Kidney (tissue), 22 donors: ENCODE measurements at places on chromosomes 3 and 15. TPM values are rescaled to one million over a fixed set of nuclear protein-coding genes. Genes with fewer than 3 reads are reported as not detected.

GRCh38 chr3:133966954-133967353 lies 62.8 kb downstream of the SLCO2A1 start:
- no peaks in the 10 kb centered on the region for H3K27me3 ChIP-seq
- DNase-seq, result no peak
- H3K36me3 ChIP-seq, result no peaks in the 10 kb centered on the region
- no peak overlapping the region for H3K27ac ChIP-seq

GRCh38 chr3:191634902-191635301 lies 173.9 kb downstream of the PYDC2 start:
- H3K4me1 ChIP-seq, result no peaks in the 10 kb centered on the region
- H3K4me3 ChIP-seq, result no peak overlapping the region
- DNase-seq, result no peak

- DNase-seq, result no peak
- H3K27me3 ChIP-seq, result no peaks in the 10 kb centered on the region
- H3K4me1 ChIP-seq, result no peaks in the 10 kb centered on the region
- H3K4me3 ChIP-seq, result no peak overlapping the region
- no peak overlapping the region for H3K27ac ChIP-seq
Measured at GRCh38 chr3:171508676-171509075, 48.5 kb upstream of the TNIK start.

GRCh38 chr15:100878648-100879047 lies 983 bp upstream of the ALDH1A3 start:
- no peak overlapping the region for H3K27ac ChIP-seq
- H3K4me3 ChIP-seq, result no peak overlapping the region
- peak; percentile 35 for DNase-seq
- no peaks in the 10 kb centered on the region for H3K36me3 ChIP-seq
- no peaks in the 10 kb centered on the region for H3K4me1 ChIP-seq

- H3K27ac ChIP-seq, result no peak overlapping the region
- peaks cover 4% of the 10 kb centered on the region for H3K36me3 ChIP-seq
- no peaks in the 10 kb centered on the region for H3K4me1 ChIP-seq
- H3K27me3 ChIP-seq, result no peaks in the 10 kb centered on the region
- DNase-seq, result no peak
Measured at GRCh38 chr15:72758182-72758581, 25.4 kb downstream of the ADPGK start.

CTXN2 gene
- total RNA-seq, result 0.06 TPM

MEX3B gene
- 0.91 TPM for total RNA-seq

GRCh38 chr15:48962662-48963523 lies 826 bp downstream of the SHC4 start:
- H3K36me3 ChIP-seq, result no peaks in the 10 kb centered on the region
- H3K27ac ChIP-seq, result no peak overlapping the region
- H3K4me1 ChIP-seq, result peaks cover 9% of the 10 kb centered on the region

DIPK2A gene
- 15.5 TPM for total RNA-seq

REC114 gene
- not detected for total RNA-seq

GRCh38 chr3:143287403-143287802 lies 167.8 kb downstream of the CHST2 start:
- no peaks in the 10 kb centered on the region for H3K27me3 ChIP-seq
- H3K4me3 ChIP-seq, result no peak overlapping the region
- no peaks in the 10 kb centered on the region for H3K36me3 ChIP-seq

DNA sequence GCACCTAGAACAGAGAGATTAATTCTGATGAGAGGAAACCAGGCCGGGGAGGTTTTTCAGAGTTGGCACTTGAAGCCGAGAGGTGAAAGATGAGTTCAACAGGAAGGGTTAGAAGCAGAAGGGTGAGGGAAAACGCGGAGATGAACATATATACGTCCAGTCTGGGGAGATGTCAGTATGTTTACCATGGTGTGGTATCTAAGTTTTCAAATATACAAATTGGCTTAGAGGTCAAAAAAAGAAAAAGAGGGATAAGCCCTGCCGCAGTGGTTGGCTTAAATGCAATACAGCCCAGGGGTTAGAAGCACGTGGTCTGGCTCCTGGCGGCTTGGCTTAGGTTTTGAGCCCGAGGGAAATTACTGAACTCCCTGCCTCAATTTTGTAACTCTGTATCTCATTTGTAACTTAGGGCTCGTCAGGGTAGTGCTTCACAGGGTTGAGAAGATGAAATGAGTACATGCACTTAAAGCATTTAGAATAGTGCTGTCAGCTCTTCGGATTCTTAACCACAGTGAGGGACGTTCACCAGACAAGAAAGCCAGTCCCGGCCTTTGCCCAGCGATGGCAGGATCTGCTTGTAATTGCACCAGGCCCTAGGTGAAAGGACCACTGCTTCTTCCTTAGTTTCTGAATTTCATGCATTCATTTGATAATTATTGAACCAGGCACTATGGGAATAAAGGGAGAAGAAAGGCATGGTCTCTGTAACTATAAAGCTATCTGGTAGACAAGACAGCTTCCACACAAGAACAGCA lies 6.4 kb downstream of the HES1 start:
- no peaks in the 10 kb centered on the region for H3K27me3 ChIP-seq
- peaks cover 5% of the 10 kb centered on the region for H3K36me3 ChIP-seq
- no peak for DNase-seq
- peaks cover 4% of the 10 kb centered on the region for H3K4me1 ChIP-seq

DNA sequence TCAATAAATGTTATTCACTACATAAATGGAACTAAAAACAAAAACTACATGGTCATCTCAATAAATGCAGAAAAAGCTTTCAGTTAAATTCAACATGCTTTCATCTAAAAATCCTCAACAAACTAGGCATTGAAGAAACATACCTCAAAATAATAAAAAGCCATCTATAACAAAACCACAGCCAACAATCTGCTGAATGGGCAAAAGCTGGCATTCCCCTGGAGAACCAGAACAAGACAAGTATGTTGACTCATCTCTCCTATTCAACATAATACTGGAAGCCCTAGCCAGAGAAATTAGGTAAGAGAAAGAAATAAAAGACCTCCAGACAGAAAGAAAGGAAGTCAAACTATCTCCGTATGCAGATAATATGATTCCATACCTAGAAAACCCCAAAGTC lies 759.9 kb downstream of the EPHA3 start:
- H3K27ac ChIP-seq, result no peak overlapping the region
- no peaks in the 10 kb centered on the region for H3K36me3 ChIP-seq
- H3K4me3 ChIP-seq, result no peak overlapping the region
- no peak for DNase-seq

DNA sequence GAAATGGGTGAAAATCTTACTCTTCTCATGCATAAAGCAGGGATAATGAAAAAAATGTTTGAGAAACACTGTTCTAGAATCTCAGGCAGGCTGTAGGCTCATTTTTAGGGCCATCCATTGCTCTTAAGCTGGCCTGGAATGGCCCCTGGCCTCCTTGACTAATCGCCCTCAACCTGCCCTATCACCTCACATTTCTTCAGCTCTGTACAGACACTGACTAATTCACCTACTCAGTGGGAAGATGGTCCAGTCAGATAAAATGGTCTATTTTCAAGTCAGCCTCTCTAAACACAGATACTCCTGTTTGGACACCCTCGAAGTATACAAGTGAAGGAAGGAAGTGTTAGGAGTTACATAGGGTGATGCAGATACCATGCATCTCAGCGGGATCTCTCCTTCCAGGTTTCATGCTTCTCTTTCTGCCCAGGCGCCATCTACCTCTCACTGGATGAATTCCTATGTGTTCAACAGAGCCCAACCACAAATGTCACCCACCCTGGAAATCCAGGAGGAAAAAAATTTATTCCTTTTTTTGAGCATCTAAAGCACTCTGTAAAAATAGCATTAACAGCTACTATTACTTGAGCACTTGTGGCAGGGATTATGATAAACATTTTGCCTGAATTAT lies 12.1 kb downstream of the FMN1 start:
- H3K27ac ChIP-seq, result no peak overlapping the region
- H3K36me3 ChIP-seq, result no peaks in the 10 kb centered on the region
- no peak for DNase-seq
- no peaks in the 10 kb centered on the region for H3K4me1 ChIP-seq
